ENCODE measurements at places on chromosomes 1 and 21. TPM values are rescaled to one million over a fixed set of nuclear protein-coding genes. Genes with fewer than 3 reads are reported as not detected.

The PLK3 gene
- 15.3 TPM for total RNA-seq

The BTBD19 gene
- total RNA-seq: 0.56 TPM

The ACTL8 gene
- total RNA-seq: 0.28 TPM

The FAM177B gene
- not detected for total RNA-seq

The RIMKLA gene
- not detected for total RNA-seq

The PAQR6 gene
- total RNA-seq: not detected

The MROH7 gene
- not detected for total RNA-seq

The CSF3R gene
- total RNA-seq: not detected

The ANKRD35 gene
- 1.1 TPM for total RNA-seq

The LCE5A gene
- total RNA-seq: not detected

The FBLIM1 gene
- 43.6 TPM for total RNA-seq

All from IMR-90 (cell line).